ENCODE measurements at places on chromosomes 5 and 9.

DNA sequence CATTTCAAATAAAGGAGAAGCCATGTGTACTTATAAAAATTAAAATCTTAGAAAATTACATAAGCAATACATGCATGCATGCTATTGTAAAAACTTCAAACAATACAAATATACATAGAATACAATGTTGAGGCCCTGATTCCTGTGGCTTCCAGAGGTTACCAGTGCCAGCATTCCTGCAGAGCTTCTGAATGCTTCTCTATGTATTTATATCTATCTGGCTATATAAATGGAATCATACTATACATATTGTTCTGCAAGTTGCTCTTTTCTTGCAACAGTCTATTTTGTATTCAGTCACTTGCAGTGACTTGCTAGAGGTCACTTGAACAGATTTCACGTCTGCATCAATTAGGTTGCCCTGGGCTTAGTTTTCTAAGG is 3.2 kb upstream of the IL12B start:
- no peak for DNase-seq

DNA sequence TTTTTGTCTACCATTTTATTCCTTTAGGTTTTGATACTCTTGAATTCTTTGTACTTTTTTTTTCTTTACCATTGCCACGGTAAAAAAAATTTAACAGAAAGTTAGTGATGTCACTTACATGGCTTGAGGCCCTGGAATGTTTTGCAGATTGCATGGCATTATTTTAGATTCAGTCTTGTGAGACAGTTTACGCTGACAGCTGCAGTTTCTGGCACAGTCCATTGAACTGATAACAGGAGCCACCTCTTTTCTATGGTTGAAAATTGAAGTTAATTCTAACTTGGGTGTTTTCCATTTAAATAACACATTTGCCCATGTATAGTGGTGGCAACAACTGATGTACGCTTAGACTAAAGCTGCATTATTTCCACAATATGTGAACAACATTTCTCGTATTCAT is 1028.5 kb downstream of the CDH18 start:
- DNase-seq = no peak

- no peak for DNase-seq
These were observed 21.9 kb upstream of the IRX2 start for GRCh38 chr5:2773327-2773726.

DNA sequence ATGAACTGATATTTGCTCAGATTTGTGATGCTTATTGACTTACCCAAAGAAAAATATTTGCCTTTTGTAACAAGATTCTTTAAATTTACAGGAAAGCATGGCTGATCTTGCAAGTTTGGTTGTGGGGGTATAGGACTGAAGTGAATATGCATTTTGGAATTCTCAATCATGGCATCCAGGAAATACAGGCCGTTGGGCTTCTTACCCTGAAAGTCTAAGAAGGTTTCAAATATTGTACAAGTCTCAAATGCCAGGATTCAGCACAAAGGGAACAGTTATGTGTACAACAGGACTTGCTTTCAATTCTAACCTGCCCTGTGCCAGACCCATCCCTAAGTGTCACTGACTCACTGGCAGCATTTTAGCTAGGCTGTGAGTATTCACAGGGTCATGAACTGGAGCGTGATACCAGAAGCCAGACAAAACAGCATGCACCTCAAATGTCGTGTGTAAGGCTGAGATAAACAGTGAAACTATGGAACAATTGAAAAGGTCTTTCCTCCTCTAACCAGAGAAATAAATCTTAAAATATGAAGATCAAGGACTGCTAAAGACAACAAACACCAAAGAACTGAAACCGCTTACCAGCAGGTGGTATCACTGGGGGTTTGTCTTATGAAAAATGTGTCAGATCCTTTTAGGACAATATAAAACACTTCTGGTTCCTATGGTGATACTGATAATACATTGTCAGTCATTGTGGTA is 168.6 kb upstream of the RGMB start:
- no peak for DNase-seq

DNA sequence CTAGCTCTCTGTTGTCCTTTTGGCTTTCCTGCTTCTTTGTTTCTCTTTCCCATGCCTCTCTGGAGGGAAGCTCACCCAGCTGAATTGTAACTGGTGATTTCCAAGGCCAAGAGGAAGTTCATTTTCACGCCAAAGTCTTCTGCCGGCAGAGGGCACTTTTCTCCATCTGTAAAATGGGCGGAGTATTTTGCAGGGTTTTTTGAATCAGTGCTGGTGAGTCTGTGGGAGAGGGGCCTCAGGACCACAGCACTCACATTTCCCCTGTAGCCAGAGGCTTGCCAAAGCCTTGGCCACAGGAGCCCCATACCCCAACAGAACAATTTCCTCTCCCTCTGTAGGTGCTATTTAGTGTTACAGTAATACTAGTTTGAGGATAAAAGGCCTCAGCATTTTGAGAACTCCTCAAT is 42.3 kb upstream of the MATR3 start:
- no peak for DNase-seq

- no peak for DNase-seq
These were observed 1.4 kb upstream of the COL27A1 start for GRCh38 chr9:114153761-114154599.
